ENCODE measurements at places on chromosomes 11 and 22. TPM values are rescaled to one million over a fixed set of nuclear protein-coding genes. Genes with fewer than 3 reads are reported as not detected.

DNA sequence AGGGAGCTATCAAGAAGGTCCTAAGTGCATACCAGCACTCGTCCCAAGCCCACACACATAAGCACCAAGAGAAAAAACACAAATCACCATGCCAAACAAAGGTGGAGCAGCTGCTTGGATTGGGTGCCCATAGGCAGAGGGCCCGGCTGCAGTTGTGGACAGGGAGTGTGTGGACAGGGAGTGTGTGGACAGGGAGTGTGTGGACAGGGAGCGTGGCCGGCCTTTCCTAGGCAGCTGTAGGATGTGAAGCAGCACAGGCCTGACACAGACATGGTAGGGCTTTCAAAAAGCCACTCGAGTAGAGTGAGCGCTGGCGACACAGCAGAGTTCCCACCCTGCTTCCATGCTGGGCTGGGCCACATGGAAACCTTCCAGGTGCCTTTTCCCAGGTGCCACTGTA lies 3.5 kb downstream of the RTL6 start:
- no peak for DNase-seq

- DNase-seq = no peak
Measured at GRCh38 chr11:72652873-72653630, 21.2 kb downstream of the PDE2A start.

- no peak for DNase-seq
Measured at GRCh38 chr11:24422376-24422775, 74.5 kb upstream of the LUZP2 start.

DNA sequence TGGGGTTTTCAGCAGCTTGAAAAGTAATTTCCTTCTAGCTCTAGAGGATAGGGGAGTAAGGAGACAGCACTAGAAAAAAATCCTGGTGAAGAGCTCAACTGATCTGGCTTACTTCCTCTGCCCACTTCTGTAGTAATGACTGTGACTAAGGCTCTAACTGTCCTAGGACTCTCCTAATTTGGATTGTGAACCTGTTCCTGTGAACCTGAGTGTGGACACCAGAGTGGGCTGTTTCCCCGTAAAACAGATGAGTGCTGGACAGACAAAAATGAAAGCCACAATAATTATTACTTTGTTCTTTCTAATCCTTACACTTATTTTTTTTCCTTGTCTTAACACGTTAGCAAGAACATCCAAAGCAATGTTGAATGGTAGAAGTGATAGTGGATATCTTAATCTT lies 154.1 kb downstream of the AASDHPPT start:
- DNase-seq = no peak

GRCh38 chr11:120517390-120517761 lies 5.8 kb downstream of the GRIK4 start:
- no peak for DNase-seq

FZD4 gene
- total RNA-seq = 104 TPM

- no peak for DNase-seq
Measured at GRCh38 chr11:28911829-28912228, 803.6 kb downstream of the METTL15 start.

WNT11 gene
- 35.1 TPM for total RNA-seq

GRCh38 chr11:8767466-8768142 lies 85.0 kb downstream of the RPL27A start:
- no peak for DNase-seq

DNA sequence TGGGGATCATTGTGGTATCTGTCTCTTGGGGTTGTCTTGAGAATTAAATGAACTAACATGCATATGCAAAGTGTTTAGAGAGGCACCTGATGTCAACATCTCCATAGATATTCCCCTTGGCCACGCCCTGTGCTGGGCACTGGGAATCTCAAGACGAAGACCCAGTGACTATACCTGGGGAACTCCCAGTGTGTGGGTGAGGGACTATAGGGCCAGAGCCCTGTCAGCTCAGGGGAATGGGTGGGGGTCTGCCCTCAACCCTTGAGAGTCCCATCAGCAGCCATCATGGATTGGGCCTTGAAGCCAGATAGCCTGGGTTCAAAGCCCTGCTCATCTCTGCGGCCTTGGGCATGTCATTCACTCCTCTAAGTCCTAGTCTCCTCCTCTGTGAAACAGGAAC lies 21.6 kb upstream of the LMO1 start:
- DNase-seq = no peak

DDI1 gene
- not detected for total RNA-seq

DNA sequence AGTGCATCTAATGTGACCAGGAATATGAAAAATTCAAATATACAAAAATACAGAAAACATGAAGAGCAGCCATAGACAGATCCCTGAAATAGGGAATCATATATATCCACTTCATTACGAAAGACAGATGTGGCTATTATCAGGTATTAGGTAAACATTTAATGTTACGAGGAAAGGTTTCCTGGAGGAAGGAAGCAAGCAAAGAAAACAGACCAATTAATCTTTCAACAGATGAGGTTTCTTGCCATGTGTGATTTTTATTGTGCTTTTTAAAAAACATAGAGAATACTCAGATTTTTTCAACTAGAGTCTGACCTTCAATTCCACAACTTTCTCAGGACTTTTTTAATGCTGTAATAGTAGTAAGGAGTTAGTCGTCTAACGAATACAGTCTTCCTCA lies 24.3 kb upstream of the GAB2 start:
- DNase-seq = no peak

- no peak for DNase-seq
Measured at GRCh38 chr11:45180179-45180847, 33.9 kb downstream of the PRDM11 start.

TPH1 gene
- 21.7 TPM for total RNA-seq

GRCh38 chr11:46710821-46711269 lies 8.2 kb upstream of the F2 start:
- peak; percentile 58 for DNase-seq

- DNase-seq = no peak
Measured at GRCh38 chr22:23570681-23571080, 9.4 kb downstream of the IGLL1 start.

DNA sequence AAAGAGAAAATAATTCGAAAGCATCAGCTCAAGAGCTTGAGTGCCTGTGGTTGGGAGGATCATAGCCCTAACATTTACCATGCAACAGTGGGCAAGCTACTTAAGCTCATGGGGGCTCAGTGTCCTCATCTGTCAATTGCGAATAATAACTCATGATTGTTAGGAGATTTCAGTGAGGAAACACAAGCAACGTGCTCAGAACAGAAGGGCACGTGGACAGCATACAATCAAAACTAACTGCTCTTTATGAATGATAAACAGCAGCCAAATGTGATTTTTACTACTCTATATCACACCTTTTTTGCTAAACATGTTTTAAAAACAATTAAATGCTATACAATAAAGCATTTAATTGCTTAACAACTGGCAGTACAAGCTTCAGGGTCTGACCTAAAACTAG lies 310.1 kb upstream of the NARS2 start:
- DNase-seq = no peak

GRCh38 chr11:22476589-22476988 lies 138.4 kb downstream of the SLC17A6 start:
- DNase-seq = no peak

DNA sequence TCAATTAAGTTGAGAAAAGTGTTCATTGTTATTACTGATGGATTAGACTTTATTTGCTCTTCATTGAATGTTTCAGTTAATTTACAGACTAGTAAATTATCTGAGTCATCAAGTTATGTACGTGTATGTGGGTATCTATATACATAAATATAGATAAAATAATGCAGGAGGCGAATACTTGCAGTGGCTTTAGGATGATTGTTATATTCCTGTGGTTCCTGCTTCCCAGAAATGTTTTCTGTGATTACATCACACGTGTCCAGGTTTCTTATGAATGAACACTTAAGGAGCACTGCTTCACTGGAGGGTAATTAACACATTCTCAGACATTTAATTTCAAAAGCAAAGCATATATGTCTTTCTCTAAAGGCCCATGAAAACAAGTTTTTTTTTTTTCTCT lies 28.4 kb downstream of the YAP1 start:
- no peak for DNase-seq

- DNase-seq = no peak
Measured at GRCh38 chr11:64444838-64445441, 86.0 kb downstream of the RPS6KA4 start.

GRCh38 chr11:99708928-99709672 lies 688.4 kb downstream of the CNTN5 start:
- no peak for DNase-seq

All from thoracic aorta (tissue), 2 donors.